ENCODE measurements at places on chromosomes 6 and 20.
A peak's percentile ranks its signal among the peaks of the same experiment; 100 is the strongest.

GRCh38 chr20:49993301-49993751 is 10.5 kb downstream of the SNAI1 start:
- DNase-seq: no peak

GRCh38 chr6:119653329-119653728 is 303.8 kb upstream of the MAN1A1 start:
- DNase-seq: no peak

GRCh38 chr20:34437330-34437986 is 74.4 kb downstream of the ITCH start:
- DNase-seq: no peak

DNA sequence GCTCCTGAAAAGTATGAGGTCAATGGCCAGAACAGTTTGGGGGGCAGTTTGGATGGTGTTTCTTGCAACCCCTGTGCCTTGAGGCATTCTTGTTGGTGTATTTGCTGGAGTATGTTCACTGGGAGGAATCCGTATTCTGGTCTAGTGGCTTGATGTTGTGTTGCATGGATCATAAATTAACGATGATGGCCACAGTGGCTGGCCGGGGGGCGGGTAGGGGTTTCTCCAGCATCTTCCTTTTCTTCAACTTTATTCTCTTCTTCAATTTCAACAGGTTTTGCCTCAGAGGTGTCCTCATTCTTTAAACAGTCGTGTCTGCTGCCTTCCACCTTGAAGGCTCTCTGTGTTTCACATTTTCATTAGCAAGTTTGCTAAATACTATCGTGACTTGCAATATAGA is 43.0 kb upstream of the THBS2 start:
- DNase-seq: no peak

GRCh38 chr6:137111296-137112066 is 62.0 kb downstream of the IL22RA2 start:
- DNase-seq: no peak

- DNase-seq: no peak
These were observed 483.8 kb upstream of the FLRT3 start for GRCh38 chr20:14821251-14821650.

DNA sequence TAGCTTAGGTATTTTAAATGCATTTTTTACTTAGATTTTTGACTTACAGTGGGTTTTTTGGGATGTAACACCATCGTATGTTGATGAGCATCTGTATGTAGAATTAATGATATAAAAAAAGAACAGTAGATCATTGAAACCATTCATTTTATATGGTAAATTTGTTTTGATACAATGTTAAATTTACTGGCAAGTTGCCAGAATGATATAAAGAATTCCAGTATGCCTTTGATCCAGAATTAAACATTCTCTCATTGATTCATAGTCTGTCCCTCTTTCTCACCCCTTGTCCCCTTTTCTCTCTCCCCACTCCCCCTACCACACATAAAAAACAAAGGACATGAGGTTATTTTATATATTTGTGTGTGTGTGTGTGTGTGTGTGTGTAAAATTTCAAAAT is 45.3 kb downstream of the VTA1 start:
- DNase-seq: no peak

DNA sequence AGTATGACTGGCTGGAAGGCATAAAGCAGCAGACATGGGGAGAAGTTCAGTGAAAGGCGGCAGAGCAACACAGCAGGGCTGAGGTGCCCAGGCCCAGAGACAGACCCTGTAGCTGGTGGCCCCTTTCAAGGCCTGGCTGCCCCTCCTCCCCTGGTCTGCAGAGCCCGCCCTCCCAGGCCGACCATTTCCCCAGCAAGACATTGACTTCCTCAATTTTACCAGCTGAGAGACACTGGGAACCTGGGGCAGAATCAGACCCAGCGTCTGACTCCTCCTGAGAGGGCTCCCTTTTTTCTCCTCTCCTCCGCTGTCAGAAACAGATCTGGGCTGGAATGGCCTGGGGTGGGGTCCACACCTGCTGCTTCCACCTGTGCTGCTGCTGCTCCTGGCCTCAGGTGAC is at the start of gene TREML4:
TREML4 (plus strand) TSS at position 254 of the 400 bp plus-strand sequence; CDS start at position 333, 79 bp downstream.
- DNase-seq: no peak

GRCh38 chr20:39280875-39281274 is 318.7 kb downstream of the DHX35 start:
- DNase-seq: no peak

- DNase-seq: no peak
These were observed 357.9 kb downstream of the FARS2 start for GRCh38 chr6:5619249-5619648.

- no peak for DNase-seq
These were observed 6.5 kb upstream of the PREX1 start for GRCh38 chr20:48834278-48834677.

GRCh38 chr6:50070101-50070500 is 20.4 kb upstream of the DEFB112 start:
- DNase-seq: no peak

GRCh38 chr20:4192378-4193068 is 177.2 kb upstream of the RNF24 start:
- DNase-seq: no peak

DNA sequence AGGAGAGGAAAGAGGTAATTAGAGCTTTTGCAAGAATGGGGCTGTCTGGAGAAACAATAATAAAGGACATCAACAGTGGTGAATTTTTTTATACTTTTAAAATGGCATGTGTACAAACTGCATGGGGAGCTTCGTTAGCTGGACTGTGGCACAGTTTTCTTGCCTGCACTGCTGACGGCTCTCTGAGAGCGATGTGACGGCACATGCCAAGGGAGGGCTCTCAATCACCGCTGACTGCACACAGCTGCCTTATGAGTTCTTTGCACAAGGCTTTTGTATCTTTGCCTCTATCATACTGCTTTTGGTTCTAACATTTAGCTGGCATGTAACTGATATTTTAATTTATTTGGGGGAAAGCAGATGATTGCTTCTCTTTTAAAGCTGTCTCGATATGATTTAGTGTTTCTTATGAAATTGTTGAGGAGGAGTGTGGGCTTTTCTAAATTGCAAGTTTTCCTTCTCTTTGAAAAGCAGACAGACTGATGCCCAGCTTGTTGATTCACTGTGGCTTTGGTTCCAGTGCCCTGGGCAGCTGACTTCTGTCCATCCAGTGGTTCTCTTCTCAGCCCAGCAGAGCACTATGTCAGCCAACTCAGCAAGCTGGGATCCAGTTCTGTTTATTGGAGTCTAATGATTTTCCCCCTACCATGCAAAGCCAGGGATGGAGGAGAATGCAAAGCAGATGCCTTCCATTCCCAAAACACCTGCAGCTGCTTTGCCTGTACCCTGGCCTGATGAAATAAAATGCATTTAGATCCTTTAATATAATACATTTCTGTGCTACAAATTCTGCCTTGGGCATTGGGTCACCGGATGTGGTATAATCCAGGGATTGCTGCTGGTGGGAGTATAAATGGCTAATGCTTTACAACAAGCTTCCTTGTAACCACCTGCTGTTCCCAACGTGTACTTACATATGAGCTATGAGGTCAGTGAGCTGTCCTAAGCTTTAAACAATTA is 323.9 kb downstream of the ZFAND3 start:
- no peak for DNase-seq

GRCh38 chr20:35662551-35662950 is 2.1 kb downstream of the CPNE1 start:
- no peak for DNase-seq

DNA sequence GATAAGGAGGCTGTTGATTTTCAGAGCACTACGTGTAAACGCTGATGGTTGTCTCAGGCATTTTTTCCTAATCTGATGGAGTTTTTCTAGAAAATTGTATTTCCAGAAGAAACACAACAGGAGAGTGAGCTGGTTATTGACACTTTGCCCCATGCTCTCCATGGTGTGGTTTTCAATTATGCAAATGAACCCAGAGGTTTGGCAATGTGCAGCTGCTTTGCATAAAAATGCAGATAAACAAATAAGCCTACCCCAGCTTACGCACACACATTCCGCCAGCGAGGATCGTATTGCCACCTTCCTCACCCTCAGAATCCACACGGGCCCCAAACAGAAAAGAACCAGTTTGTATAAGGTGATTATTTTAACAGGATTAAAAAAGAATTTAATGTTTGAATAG is 45.1 kb upstream of the FRMD1 start:
- no peak for DNase-seq

- no peak for DNase-seq
These were observed 196.5 kb downstream of the SLC24A3 start for GRCh38 chr20:19408971-19409370.

DNA sequence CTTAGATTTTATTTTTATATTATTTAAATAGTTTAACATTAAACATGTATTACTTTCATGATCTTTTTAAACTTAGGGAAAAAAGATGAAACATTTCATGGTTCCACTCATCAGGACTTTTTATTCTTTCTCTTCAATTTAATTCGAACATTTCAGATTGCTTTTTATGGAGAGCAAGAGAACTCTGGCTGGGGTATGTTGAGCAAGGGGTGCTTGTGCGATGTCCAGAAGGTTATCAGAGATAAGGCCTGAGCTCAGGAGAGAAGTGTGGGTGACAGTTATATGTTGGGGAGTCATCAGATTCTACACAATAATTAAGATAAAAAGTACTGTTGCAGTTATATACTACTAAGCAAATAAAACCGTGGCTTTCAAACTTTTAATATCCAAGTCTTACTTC is 37.5 kb downstream of the FKBP5 start:
- DNase-seq: no peak

GRCh38 chr6:165987483-165988301 is 180.0 kb downstream of the TBXT start:
- DNase-seq: peak; percentile 20

GRCh38 chr6:125446011-125446410 is 144.2 kb upstream of the HDDC2 start:
- no peak for DNase-seq

DNA sequence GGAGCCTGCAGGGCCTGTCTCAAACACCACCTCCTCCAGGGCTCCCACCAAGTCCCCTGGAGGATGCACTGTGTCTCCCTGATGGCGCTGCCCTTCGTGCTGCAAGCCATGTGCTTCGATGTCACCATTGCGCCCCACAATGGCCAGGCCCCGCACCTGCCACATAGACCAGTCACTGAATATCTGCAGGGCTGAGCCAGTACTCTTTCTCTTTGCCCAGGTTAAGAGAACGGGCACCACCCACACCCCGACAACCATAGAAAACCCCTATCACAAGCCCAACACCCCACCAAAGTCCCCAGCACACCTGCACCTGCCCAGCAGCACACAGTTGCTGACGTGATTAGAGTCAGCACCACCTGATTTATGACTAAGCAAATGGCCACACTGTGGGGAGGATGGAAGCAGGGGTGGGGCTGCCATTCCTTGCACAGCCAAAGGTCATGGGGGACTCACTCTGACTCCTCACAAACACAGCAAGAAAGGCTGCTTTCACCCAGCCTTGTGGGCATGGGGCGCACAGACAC is 104.3 kb downstream of the SLC23A2 start:
- no peak for DNase-seq

- no peak for DNase-seq
These were observed 141.9 kb upstream of the GJE1 start for GRCh38 chr6:141990840-141991239.

DNA sequence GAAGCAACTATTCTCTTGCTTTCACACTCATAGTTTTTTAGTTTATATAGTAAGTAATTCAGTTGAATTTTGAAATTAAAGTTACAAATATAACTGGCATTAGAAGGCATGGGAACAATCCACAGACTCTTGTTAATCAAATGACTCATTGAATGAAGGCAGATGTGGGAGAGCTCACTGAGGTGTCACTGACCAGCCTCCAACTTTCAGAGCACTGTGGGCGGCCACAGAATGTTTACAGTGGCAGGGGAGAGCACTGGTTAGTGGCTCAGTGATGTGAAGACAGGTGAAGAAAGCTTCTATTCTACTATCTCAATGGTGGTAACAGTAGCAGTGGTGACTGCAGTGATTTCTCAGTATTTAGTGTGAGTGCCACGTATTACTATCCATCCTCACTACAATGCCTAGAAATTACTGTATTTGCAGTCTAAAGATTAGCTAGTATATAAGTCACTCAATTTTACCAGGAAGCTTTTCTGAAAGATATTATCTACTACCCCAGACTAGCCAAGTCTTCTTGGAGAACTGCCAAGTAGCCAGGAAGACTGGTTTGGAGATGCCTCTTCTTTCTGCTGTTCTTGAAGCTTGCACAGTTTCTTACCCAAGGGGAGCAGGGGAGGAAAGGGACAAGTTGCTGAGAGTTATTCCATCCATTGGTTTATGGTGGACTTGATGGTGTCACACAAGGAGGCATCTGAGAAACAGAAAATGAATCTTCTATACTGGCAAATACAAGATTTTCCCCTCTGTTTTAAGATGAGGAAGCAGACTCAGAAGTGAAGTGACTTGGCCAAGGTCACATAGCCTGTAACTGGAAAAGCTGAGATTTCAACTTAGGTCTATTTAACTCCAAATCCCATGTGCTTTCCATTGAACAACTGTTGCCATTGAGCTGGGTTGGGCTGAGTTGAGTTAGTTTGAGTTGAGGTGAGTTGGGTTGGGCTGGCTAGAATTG is 231.2 kb downstream of the ANKRD60 start:
- no peak for DNase-seq

DNA sequence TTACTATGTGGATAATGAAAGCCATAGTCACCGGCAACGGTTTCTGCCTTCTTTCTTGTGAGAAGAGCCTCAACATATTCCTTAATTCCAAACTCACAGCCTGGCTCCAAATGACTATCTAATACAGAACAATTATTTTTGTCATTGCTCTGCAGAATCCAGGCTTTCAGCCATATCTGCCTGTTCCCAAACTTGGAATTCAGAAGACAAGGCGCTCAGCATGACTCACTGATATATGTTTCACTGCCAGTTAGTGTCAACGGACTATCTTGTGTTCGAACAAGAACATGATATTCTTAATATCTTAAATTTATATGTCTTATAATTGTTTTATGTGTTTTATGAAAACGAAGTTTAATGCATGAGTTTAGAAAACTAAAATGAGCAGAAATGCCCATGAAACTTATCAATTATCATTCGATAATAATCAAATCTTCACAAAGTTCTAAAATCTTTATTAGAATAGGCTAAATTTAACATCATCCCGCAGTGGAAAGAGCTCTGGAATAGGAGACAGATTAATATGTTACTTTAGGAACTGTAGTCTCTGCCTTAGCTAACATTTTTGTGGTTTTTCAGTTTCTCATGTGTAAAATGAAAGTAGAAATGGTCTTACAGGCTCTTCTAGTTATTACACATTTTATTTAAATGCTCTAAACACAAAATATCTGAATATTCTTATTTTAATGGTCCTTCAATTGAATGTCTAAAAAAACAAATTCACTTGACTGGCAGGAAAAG is 669.3 kb upstream of the GJE1 start:
- no peak for DNase-seq

DNA sequence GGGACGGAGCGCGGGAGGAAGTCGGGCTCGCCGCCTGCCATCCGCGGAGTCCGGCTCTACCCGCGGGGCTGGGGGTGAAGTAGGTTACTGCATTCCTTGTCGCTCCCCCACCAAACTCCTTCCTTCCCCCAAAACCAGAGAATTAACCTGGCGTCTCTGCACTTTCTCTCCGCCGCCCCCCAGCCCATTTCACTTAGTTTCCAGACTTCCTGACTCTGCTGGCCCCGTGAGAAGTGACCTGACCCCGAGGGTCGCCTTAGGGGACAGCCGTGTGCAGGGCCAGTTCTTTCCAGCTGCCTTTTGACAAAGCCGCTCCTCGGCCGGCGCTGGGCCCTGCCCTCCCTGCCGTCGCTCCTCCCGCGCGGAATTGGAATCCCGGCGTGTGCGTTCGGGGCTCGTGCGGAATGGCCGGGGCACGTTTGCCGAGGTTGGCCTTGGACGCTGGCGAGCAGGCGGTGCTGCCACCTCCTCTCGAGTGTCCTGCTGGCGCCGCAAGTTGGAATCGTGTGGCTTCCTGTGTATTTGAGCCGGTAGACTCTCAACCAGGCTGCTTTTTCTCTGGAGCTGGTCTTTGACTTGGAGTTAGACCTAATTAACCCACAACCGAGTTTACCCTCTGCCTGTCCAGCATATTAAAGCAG is 650 bp downstream of the DCBLD1 start:
- peak; percentile 21 for DNase-seq

All from C1 segment of cervical spinal cord (tissue), 14 donors.